ENCODE measurements at places on chromosomes 7 and 10. TPM values are rescaled to one million over a fixed set of nuclear protein-coding genes. Genes with fewer than 3 reads are reported as not detected.

GRCh38 chr7:155506854-155507337, 39.5 kb downstream of the CNPY1 start:
- no peak for DNase-seq

GRCh38 chr10:15795036-15795792, 65.1 kb downstream of the MINDY3 start:
- no peak for DNase-seq

DNA sequence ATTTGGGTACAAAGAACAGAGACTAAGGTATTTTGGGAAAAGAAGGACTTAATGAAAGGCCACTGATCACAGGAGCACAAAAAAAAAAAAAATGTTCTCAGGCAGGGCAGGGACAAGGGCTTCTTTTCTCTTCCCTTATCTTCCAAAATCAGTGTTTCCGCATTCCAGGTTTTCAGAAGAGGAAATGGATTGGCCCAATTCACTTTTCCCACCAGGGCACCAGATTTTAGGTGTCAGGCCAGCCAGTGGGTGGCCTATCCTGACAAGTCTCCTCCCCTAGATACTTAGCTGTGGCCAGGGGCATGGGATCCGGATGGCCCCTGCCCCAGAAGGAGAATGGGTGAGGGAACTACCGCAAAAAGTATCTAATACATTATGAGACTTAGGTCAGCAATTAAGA, 88.9 kb upstream of the WAC start:
- DNase-seq, result no peak

- DNase-seq, result no peak
These were observed 13.2 kb downstream of the HDAC9 start for GRCh38 chr7:18508443-18509427.

- DNase-seq, result no peak
These were observed 89.6 kb downstream of the VTI1A start for GRCh38 chr10:112536663-112537062.

DNA sequence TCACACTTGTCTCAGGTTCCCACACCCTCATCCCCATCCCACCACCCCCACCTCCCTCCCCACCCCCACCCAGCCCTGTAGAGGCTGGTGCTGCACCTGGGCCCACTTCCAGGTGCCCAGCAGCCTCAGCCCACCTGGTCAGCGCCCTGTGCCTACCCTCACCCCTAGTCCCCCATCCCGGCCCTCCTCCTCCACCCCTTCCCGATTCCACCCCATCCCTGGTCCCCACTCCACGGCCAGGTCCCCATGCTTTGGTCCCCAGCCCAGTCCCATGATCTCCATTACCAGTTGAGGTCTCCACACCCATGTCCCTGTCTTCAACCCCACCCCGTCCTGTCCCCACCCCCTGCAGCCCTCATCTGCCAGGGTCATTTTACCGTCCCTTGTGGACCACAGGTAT, 24.6 kb upstream of the CNPY1 start:
- no peak for DNase-seq

Gene CYP2E1
- 0.48 TPM for total RNA-seq

DNA sequence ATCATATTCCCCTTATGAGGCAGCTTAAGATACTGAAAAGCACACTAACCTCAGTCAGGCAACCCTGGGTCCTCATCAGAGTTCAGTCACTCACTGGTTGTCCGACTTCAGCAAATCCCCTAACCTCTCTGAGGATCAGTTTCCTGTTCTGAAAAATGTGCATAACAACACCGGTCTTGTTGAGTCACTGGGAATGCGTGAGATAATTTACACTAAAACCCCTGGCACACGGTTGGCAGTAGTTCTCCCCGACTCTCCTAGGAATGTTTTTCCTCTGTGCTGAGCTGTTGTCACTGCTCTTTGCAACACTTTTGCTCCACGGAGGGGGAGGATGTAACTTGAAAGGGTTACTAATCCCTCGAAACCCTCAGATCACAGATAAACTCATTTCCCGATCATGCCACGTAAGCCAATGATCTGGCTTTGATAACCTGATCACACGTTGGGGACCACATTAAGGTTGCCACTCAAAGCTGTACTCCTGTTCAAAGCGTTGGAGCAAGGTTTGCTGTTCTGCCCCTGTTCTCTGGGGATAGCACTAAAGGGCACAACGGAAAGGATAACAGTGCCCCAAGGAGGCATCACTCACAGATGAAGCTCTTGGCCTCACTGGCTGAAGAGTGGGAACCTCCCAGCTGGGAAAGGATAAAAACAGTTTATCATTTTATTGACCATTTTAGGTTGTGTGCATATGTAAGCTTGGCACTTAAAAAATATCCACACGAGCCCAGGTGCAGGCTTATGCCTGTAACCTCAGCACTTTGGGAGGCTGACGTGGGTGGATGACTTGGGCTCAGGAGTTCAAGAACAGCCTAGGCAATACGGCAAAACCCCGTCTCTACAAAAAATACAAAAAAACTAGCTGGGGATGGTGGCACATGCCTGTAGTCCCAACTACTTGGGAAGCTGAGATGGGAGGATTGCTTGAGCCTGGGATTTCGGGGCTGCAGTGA, 5.0 kb upstream of the RBM17 start:
- DNase-seq, result peak; percentile 81

Measured in activated CD4-positive, alpha-beta T cell treated with anti-CD3 and anti-CD28 coated beads, Interleukin-2, amount 10 ng/mL, durations not matched to agents 7 days and 5 days (primary cell).